Mesothelial cell of epicardium (in vitro differentiated cells): ENCODE measurements at places on chromosomes 2 and 18. TPM values are rescaled to one million over a fixed set of nuclear protein-coding genes. Genes with fewer than 3 reads are reported as not detected.

DNA sequence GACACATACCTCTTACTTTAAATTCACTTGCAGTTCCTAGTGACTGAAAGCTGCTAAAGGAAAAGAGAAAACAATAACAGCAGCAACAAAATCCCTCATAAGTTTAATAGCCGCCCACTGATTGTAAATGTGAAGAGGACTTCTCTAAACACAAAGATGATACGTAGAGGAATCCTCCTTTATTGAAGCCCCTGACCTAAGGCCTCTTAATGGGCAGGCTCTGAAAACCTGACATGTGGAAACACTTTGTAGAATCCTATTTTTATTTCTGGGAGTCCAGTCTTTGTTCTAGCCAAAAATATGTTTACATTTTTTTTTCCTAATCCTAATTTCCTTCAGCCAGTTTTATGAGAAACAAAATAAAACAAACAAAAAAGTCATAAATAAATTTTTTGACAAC is 1277.7 kb upstream of the CELF4 start:
- no peak overlapping the region for H3K4me3 ChIP-seq
- H3K27ac ChIP-seq: no peak overlapping the region
- no peaks in the 10 kb centered on the region for H3K36me3 ChIP-seq
- no peaks in the 10 kb centered on the region for H3K27me3 ChIP-seq

DNA sequence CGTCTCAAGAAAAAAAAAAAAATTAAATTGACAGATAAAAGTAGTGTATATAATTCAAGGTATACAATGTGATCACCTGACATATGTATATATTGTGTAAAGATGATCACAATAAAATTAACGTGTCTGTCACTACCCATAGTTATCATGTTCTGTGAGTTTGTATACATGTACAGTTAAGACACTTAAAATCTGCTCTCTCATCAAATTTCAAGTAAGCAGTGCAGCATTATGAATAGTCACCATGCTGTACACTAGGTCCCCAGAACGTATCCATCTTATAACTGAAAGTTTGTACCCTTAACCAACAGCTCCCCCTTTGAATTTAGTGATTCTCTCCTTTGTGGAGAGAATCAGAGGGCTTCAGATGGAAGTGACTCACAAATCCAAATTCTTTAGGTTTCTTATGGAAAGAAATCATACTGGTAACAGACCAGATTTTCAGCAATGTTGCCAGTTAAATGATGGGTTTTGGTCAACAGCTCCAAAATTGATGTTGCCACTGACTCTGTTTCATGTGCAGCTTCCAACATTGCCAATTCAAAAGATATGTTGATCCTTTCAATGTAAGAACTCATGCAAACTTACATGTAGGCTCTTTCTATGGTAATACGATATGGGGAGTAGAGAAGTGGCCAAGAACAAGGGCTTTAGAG is 281.5 kb downstream of the AFF3 start:
- H3K27me3 ChIP-seq: no peaks in the 10 kb centered on the region
- H3K4me3 ChIP-seq: no peak overlapping the region
- H3K4me1 ChIP-seq: peaks cover 15% of the 10 kb centered on the region

DNA sequence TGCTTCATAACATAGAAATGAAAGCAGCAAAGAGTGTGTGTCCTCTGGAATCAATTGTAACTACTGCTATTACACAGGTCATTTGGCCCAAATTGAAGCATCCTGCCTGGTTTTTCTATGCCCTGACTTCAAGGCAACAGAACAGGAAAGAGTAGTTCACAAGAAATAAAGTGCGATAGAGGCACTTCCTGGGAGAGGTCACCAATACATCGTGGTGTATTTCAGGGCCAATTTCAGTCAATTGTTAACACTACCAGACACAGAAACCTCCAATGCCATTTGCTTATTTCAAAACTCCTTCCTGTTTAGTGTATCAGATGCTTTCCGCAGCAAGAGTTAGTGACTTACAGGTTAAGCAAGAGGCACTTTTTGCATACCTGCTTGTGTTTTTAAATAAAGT is 292.1 kb downstream of the ETAA1 start:
- H3K4me1 ChIP-seq: peaks cover 5% of the 10 kb centered on the region
- no peak overlapping the region for H3K27ac ChIP-seq
- H3K4me3 ChIP-seq: no peak overlapping the region
- no peak for DNase-seq

DNA sequence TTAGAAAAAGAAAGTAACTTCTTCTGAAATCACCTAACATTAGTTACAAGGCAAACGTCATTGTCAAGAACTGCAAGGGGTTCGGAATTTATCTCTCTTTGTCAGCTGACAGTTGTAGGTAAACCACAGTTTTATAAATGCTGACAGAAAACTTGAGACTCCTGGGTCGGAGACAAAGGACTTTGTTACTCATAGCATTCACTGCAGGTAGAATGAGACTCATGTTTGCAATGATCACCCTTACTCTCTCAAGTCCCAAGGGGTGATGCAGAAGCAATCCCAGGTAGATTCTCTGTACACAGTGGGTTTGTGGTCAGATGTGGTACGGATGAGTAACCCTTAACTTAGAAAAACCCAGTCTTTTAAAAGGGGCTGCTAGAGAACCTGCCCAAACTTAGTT is 757.8 kb downstream of the TRIB2 start:
- no peak overlapping the region for H3K4me3 ChIP-seq
- H3K27ac ChIP-seq: no peak overlapping the region
- H3K4me1 ChIP-seq: no peaks in the 10 kb centered on the region
- no peak for DNase-seq
- no peaks in the 10 kb centered on the region for H3K36me3 ChIP-seq

MATN3 gene
- total RNA-seq: 1.6 to 2.7 TPM (median 2.1 TPM) in 3 replicates

CDCA7 gene
- total RNA-seq: 17.6 to 20.2 TPM (median 18.3 TPM) in 3 replicates

PRKAG3 gene
- 2.8 to 3.6 TPM (median 2.9 TPM) in 3 replicates for total RNA-seq
